ENCODE measurements at places on chromosomes 7 and 10.
A peak's percentile ranks its signal among the peaks of the same experiment; 100 is the strongest.

GRCh38 chr10:29517352-29517923, 117.3 kb downstream of the SVIL start:
- peak; percentile 63 for DNase-seq

GRCh38 chr7:132436121-132436520, 140.1 kb downstream of the PLXNA4 start:
- DNase-seq, result no peak

GRCh38 chr7:140349144-140349771, 49.1 kb downstream of the SLC37A3 start:
- no peak for DNase-seq

- DNase-seq, result no peak
Measured at GRCh38 chr7:1922071-1922869, 252.2 kb downstream of the ELFN1 start.

DNA sequence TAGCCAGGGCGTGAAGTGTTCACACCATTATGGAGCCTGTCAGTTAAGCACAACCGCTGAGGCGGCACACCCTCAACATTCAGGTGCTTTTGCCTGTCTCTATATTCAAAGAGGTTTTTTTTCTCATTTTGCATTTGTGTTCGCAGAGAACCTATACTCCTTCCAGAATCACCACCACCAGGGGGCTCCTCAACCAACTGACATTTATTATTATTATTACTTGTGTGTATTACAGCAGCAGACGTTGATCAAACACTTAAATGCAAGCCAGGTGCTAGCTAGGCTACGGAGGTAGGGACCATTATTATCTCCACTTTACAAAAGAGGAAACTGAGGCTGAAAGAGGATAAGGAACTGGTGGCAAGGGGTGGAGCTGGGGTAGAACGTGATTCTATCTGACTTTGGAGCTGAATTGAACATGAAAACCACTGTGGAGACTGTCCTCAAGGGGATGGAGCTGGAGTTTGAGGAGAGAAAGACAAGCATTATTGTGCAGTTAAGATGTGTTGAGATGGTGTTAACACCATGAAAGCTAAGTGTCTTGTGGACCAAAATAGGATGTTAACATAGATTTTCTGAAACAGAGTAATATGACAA, 133.8 kb upstream of the PLXNA4 start:
- no peak for DNase-seq

Data from D341Med (cell line).